ENCODE measurements at places on chromosomes 3 and 15.

DNA sequence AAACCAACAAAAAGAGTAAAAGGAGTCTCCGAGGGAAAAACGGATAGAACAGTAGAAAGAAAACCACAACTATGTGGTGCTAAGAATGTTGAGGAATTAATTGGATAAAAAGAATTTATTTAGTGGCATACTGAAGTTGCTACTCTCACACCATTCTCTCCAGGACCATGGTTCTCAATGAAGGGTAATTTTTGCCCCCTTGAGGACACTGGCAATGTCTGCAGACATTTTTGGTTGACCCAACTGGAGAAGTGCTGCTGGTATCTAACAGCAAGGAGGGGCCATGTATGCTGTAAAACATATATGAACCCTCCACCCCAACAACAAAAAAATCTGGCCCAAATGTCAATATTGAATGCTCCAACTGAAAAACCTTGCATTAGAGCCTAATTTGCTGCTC is 85.9 kb upstream of the CSPG5 start:
- DNase-seq: no peak

GRCh38 chr3:113485161-113485609 is 29.8 kb downstream of the SPICE1 start:
- DNase-seq: no peak

DNA sequence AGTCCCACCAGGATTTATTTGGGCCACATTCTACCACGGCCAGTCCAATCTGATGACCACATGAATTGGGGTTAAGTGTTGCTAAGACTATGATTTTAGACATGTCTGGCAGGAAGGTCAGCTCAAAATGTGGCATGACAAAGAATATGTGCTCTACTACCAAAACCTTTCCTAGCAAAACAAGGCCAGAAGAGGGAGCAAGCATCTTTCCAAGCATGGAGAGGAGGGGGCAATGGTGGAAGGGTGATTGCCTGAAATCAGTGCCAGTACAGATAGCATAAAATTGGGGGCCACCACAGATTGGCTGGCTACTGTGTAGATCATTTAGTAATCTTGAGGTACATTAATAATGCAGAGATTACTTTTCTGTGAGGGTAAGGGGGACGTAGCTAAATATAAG is 43.2 kb downstream of the TMEM39A start:
- DNase-seq: no peak

DNA sequence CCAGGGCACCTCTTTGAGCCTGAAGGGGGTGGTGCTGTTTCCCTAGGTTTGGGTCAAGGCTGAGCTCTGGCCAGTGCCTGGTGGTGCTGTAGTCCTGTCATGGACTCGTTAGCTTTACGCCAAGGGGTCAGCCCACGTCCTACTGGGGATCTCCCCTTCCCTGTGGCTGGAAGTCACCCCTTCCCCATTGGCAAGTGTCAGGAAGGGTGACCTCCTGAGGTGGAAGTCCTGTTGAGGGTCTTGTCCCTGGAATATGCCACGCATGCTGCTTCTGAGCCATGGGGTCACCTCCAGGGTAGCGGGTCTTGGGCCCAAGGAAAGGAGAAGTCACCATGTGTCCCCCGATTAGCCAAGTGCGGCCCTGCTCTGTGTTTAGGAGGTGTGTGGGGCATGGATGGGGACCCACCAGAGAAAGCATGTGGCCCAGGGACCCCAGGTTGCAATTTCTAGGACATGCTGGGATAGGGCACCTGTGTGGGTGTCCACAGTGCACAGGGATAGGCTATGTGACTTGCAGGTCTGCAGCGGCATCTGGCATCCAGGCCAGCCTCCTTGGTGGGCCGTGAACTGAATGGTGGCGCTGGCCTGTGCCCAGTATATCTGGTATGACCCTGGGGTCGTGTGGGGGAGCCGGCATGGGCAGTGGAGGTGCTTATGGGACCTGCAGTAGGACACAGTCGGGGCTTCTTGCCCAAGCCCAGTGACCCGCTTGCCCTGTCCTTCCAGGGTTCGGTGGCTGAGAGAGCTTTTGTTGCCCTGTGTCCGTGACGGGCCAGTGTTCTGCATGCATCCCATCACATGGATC is 226.7 kb downstream of the SNRPN start:
- no peak for DNase-seq

- DNase-seq: no peak
These were observed 149.5 kb upstream of the THBS1 start for GRCh38 chr15:39431376-39431775.

DNA sequence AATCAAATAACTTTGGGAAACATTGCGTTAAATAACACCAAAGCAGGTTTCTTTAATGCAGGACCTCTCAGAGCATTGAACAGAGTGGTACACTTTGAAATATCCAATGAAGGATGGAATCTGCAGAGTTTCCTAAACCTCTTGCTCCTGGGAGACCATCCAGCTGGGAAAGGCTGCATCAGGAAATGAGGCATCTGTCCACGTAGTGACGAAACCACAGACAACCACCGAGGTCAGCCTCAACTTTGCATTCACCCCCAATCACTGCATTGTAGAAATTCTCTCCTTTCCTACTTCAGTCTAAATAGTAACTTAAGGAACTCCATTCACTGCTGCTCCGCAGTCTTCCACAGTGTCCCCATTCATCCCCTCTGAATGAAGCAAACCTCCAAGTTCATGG is 41.5 kb upstream of the CDV3 start:
- DNase-seq: no peak

DNA sequence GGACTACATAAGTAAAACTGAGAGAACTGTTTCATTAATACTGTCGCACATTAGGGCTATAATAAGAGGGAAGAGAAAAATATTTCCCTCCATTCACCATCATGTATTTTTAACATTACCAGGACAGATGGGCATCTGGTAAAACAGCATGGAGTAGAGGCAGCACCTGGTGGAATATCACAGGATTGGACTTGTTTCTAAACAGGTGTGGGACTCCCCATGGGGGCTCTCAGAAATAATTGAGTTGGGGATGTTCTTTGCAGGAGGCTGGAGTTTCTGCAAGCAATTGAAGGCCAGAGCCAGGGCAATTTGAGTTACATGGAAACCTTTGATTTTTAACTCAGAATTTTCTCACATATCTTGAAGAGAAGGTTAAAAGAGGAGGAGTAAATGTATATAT is 8.4 kb upstream of the MINDY2 start:
- DNase-seq: no peak

DNA sequence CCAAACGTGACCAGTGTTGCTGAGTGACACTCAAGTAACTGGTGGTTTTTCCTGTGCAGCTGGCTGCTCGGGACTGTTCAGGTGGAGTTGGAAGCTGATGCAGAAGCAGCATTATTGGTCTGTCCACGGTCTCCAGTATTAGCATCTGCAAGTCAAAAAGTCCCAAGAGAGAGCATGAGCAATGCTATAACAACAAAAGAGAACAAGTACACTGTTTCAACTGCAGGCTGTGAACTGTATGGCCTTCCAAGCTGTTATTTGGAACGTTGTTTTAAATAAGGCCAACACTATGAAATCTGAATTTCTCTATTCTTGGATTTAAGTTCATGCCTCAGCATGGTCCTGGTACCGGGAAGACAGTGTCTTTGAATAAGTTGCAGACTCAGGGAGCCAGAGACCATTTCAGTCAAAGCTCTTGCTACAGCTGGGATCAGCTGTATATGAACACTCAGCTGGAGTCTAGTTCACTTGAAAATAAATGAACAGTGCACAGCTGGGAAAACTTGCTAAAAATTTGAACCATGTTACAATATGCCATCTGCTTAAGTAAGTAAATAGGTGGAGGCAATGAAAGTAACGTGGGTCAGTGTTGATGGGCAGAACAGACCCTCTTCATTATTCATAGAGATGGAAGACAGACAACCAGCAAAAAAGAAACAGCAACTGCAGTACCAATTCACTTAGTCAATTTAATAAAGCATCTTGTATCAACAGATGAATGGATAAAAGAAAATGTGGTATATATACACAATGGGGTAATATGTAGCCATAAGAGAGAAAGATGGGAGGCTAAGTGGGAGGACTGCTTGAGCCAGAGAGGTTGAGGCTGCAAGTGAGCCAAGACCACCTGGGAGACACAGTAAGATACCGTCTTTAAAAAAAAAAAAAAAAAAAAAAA is 45.1 kb downstream of the NR1I2 start:
- DNase-seq: no peak

DNA sequence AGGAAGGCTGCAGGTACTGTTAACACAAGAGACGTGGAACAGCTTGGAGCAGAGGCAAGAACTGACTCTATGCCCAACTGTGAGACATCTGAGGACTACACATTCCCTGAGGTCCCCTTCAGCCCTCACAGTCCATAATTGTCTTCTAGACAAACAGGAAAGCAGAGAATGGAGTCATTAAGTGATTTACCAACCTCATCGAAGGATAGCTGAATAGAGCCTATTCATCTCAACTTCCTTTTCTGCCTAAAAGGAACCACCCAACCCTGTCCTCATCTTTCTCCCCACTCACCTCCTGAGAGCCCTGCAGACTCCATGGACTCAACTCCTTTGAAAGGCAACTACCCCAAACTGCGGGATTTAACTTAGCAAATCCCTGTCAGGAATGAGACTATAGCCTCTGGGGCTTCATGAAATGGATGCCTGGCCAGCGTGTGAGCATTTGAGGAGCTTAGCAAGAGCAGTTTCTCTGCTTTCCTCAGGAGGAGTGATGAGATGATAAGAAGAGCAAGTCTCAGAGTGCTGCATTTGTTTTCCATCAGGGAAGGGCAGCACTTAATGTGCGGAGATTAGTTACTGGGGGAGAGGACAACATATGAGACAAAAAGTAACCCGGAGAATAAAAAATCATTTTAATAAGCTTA is 61.5 kb upstream of the FILIP1L start:
- DNase-seq: no peak

DNA sequence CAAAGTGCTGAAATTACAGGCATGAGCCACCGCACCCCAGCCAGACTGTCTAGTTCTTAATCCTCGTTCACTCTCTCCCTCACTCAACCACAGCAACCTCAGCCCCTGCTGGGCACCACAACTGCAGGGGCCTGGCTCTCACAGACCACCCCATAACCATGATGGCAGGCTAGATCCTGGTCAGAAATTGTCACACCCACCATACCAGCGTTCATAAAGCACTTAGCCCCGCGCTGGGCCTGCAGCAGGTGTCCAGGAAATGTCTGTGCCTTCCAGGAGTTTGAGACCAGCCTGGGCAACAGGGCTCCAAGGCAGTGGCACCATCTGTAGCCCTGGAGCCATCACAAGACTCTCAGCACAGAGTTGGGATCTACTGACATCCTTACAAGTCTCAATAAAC is 1.9 kb downstream of the SHISA5 start:
- no peak for DNase-seq

DNA sequence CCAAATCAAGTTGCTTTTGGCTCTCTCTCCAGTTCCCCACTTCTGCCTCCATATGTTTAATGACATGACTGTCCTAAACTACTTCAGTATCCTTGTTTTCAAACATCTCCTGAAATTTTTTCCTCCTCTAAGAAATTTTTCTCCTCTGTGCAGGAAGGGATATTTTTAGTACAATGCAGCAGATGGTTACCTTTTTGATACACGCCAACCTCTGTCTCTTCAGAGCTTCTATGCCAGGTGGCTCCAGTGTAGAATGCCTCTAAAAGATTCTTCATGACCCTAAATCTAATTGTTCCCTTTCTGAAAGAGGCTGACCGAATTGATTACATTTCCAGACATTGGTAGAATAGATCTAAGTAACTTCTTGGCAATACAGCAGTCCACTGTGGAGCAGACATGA is 33.7 kb downstream of the TMOD3 start:
- no peak for DNase-seq

DNA sequence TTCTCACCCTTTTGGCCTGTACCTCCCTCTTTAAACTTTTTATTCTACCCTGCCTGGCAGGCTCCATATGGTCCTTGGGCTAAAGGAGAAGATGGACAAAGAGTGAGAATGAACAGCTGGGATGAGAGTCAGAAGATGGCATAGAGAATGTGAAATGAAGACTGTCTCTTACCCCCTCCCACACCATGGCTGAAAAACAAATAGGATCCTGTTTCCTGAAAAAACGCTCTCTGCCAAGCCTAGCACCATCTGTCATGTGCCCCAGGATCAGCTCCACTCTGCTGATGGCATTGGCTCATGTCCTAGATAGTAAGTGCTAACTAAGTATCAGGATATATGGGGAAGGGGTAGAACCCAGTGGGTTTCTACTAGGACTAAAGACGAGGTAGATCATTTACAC is 238.6 kb downstream of the MEX3B start:
- DNase-seq: no peak

DNA sequence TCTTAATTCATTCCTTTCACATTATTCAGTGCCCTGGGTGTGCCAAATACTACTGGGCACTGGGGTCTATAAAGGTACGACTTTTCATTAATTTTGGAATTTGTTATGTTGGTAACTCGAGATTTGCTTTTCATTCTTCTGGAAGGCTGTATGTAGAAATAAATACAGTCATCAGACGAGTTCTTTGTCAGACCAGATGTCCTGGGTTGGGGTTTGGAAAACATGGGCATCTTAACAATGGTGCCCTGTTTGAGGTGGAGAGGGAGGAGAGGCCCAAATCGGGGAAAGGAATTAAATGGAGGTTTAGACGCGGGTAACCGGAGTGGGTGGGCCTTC is 662 bp upstream of the GLCE start:
- DNase-seq: no peak

DNA sequence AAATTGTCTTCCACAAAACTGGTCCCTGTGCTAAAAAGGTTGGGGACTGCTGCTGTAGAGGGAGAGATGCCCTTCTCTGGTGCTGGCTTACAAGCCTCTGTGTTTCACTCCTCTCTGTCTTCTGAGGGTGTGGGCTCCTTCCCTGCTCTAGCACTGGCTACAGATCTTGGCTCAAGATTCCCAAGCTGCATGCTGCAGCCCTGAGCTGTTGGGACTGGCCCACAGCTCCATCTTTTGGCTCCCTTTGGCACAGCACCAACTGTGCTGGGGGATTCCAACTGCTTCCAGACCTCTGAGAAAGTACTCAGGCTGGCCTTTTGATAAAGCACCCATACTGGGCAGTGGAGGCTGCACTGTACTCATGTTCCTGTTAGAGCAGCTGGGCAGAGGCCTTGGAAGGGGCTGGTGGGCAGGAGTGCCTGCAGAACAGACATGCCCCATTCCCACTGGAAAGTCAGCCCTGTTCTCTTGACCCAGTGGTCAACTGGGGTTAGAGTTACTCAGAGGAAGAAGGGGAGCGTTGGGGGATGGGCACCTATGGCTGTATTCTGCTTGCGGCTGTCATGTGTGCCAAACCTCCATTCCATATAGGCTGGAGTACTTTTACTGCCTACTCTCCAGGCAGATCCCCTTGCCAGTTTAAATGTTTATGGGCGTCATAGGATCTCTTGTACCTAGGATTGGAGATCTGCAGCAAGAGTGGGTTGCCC is 55.7 kb downstream of the GALK2 start:
- DNase-seq: no peak

GRCh38 chr3:187066228-187066995 is 72.9 kb downstream of the RPL39L start:
- DNase-seq: peak; percentile 51

All from GM10248 (cell line).